ENCODE measurements at places on chromosomes 7 and 10. TPM values are rescaled to one million over a fixed set of nuclear protein-coding genes. Genes with fewer than 3 reads are reported as not detected.

GRCh38 chr7:36057323-36057722 lies 95.7 kb upstream of the EEPD1 start:
- H3K4me3 ChIP-seq = no peak overlapping the region
- no peaks in the 10 kb centered on the region for H3K4me1 ChIP-seq
- no peaks in the 10 kb centered on the region for H3K36me3 ChIP-seq
- H3K27me3 ChIP-seq = peaks cover 5% of the 10 kb centered on the region
- H3K27ac ChIP-seq = no peak overlapping the region

SDK1 gene
- 0.16 TPM for total RNA-seq

POR gene
- 138 TPM for total RNA-seq

DNA sequence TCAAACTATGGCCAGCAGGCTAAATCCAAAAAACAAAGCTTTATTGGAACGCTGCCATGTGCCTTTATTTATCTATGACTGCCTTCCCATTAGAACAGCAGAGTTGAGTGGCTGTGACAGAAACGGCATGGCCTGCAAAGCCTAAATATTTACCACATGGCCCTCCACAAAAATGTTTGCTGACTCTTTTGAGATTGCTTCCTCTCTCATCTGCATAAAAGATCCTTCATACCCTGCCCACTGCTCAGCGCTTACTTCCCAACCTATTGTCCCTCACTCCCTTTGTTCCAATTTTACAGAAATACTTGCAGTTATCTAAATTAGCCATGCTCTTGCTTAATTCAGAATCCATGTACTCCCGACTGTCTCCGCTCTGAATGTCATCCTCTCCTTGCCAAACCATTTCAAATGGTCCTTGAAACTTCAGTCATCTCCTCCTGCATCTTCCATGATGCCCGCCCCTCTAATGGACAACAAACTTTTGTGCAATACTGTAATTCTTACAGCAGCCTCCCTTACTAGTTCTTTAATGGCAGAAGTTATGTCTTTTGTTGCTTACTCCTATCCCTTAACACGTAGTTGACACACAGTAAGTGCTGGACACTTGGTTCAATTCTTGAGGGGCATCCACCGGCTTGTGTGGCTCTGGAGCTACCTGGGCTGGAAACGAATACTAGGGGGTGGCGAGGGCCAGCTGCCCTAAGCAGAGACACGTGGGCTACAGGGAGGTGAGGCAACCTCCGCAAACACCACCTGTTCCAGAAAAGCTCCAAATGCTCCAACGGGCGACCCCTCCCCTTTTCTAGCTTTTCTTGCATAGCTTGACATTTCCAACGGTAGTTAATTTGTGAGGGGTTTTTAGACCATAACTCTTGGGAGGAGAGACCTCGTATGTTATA lies 832 bp downstream of the XRCC2 start:
- H3K27ac ChIP-seq = peak overlapping the region; percentile 88
- peaks cover 6% of the 10 kb centered on the region for H3K4me1 ChIP-seq
- DNase-seq = peak; percentile 54
- H3K27me3 ChIP-seq = no peaks in the 10 kb centered on the region
- peak overlapping the region; percentile 77 for H3K4me3 ChIP-seq

DNA sequence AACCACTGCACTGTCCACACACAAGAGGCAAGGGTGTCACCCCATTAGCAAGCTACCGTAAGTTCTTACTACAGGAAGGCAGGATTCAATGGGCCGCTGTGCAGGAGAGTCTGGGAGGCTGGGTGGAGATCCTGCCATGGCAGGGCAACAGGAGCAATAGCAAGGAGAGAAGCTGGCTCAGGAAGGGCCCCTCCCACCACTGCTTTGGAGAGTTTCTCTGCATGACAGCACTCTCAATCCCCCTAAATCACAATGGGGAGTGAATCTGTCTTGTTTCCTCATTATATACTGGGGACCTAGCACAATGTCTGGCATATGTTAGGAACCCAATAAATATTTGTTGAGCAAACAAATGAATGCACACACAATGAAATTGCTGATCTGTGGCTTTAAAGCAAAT lies 83.2 kb upstream of the SFMBT2 start:
- DNase-seq = no peak
- no peaks in the 10 kb centered on the region for H3K4me1 ChIP-seq
- H3K27me3 ChIP-seq = peaks cover 25% of the 10 kb centered on the region

GRCh38 chr10:58502956-58503355 lies 9.7 kb upstream of the BICC1 start:
- no peak overlapping the region for H3K27ac ChIP-seq
- no peaks in the 10 kb centered on the region for H3K27me3 ChIP-seq
- DNase-seq = no peak
- H3K4me3 ChIP-seq = no peak overlapping the region
- H3K36me3 ChIP-seq = no peaks in the 10 kb centered on the region

- no peaks in the 10 kb centered on the region for H3K36me3 ChIP-seq
- no peak for DNase-seq
- H3K27me3 ChIP-seq = no peaks in the 10 kb centered on the region
- no peak overlapping the region for H3K4me3 ChIP-seq
- no peaks in the 10 kb centered on the region for H3K4me1 ChIP-seq
Measured at GRCh38 chr10:126586128-126586527, 84.4 kb downstream of the C10orf90 start.

DNA sequence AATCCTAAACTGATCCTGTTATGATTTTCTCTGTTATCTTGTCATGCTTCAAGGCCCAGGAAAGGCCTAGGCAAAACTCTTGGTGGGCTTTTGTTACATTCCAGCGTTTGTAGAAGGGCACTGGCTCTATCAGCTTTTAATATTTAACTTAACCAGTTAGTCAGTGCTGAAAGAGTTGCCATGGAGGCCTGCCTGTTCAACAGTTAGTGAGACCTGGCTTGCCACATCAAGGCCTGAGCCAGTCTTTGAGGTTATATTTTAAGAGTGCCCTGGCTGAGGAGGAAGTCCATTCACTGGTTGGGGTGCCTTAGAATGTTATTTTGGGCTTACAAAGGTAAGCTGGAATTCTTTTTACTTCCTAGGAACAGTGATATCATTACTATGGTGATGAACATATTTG lies 144.1 kb upstream of the NRG3 start:
- no peaks in the 10 kb centered on the region for H3K36me3 ChIP-seq
- DNase-seq = no peak

GRCh38 chr7:149573519-149573918 lies 75.9 kb upstream of the ZNF746 start:
- no peak for DNase-seq
- no peaks in the 10 kb centered on the region for H3K36me3 ChIP-seq
- no peaks in the 10 kb centered on the region for H3K4me1 ChIP-seq
- H3K27me3 ChIP-seq = no peaks in the 10 kb centered on the region

DNA sequence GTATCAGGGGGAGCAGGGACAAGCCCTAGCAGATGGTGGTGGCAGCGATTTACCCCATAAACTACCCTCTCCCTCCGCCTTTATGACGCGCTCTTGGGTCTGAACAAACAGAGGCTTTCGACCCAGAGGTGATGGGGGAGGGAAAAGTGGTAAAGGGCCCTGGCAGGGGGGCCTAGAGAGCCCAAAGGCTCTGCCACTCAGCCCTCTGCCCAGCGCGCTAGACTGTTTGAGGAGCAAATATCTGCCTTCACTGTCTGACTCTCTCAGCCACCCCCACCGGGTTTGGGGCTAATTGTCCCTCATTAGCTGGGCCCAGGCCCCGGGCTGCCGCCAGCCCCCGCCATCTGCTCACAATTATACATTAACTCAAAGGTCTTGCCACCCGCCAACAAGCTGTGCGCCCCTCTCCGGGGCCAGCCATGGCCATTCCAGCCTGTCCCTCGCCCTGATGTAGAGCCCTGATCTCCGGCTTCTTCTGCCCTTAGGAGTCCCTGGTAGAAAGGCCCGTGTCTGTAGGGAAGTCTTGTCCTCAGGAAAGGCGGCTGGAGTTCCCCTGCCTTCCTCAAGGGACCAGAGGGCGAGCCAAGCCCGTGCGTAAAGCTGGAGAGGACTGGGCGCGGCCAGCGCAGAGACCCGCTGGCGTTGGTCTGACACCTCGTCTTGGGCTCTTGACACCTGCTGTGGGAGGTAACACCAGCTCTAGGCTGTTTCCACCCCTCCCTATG lies 1.9 kb upstream of the PAX4 start:
- no peaks in the 10 kb centered on the region for H3K36me3 ChIP-seq
- H3K4me1 ChIP-seq = no peaks in the 10 kb centered on the region
- DNase-seq = no peak
- peaks cover 37% of the 10 kb centered on the region for H3K27me3 ChIP-seq
- no peak overlapping the region for H3K4me3 ChIP-seq

RAB19 gene
- 0.31 TPM for total RNA-seq

DNA sequence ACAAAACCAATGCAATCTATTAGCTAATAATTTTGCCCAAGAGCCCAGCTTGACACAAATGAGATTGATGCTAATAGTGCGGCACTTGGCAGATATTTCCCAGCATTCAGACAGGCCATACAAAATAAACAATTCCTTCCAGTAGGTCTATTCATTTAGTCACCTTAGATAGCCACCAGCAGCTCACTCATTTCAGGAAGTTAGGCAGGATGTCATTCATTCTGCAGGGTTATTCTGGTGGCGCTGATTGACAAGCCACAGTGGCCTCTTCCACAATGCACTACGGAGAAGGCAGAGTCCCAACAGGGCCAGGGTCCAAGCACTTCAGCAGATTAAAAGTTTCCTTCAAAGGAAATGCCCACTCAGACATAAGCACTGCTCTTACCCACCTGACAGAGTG lies 55.8 kb downstream of the PIK3AP1 start:
- no peaks in the 10 kb centered on the region for H3K4me1 ChIP-seq
- DNase-seq = no peak
- H3K27me3 ChIP-seq = no peaks in the 10 kb centered on the region
- H3K4me3 ChIP-seq = no peak overlapping the region
- H3K27ac ChIP-seq = no peak overlapping the region

FAM241B gene
- 7.3 TPM for total RNA-seq

GRCh38 chr10:30782537-30783461 lies 153.2 kb upstream of the LYZL2 start:
- no peak for DNase-seq
- H3K36me3 ChIP-seq = no peaks in the 10 kb centered on the region
- H3K4me1 ChIP-seq = no peaks in the 10 kb centered on the region

- H3K4me1 ChIP-seq = no peaks in the 10 kb centered on the region
- no peak overlapping the region for H3K27ac ChIP-seq
- peaks cover 30% of the 10 kb centered on the region for H3K36me3 ChIP-seq
- H3K27me3 ChIP-seq = no peaks in the 10 kb centered on the region
- H3K4me3 ChIP-seq = no peak overlapping the region
- no peak for DNase-seq
Measured at GRCh38 chr10:93514521-93514920, 18.1 kb downstream of the CEP55 start.

AGR3 gene
- total RNA-seq = not detected

- no peaks in the 10 kb centered on the region for H3K4me1 ChIP-seq
- DNase-seq = no peak
- H3K36me3 ChIP-seq = no peaks in the 10 kb centered on the region
Measured at GRCh38 chr10:83372646-83373045, 766.7 kb upstream of the GHITM start.

ACSL5 gene
- 0.51 TPM for total RNA-seq

DNA sequence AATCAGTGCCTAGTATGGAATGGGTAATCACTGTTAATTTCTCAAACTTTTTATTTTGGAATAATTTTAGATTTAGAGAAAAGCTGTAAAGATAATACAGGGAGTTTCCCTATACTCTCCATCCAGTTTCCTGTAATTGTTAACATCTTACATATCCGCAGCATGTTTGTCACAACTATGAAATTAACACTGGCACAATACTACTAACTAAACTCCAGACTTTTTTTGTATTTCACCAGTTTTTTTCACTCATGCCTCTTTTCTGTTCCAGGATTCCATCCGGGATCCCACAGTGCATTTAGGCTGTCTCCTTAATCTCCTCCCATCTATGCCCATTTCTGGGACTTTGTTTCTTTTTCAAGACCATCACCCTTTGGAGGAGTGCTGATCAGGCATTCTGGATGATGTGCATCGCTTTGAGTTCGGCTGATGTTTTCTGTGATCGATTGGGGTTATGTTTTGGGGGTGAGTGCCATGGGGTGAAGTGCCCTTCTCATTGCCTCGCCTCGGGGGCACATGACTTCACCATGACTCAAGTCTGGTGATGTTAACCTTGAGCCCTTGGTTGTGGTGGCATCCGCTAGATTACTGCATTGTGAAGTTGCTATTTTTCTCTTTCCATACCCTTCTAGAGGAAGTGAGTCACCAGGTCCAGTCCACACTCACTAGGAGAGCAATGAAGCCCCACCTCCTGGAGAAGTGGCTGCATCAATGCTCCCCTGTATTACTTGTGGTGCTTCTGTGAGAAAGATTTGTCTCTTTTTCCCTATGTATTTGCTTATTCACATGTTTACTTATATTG lies 43.9 kb upstream of the GRB10 start:
- H3K36me3 ChIP-seq = no peaks in the 10 kb centered on the region
- H3K27ac ChIP-seq = no peak overlapping the region
- no peak overlapping the region for H3K4me3 ChIP-seq
- DNase-seq = peak; percentile 12

- H3K27me3 ChIP-seq = no peaks in the 10 kb centered on the region
- H3K4me3 ChIP-seq = no peak overlapping the region
- no peak for DNase-seq
- H3K27ac ChIP-seq = no peak overlapping the region
Measured at GRCh38 chr10:116737627-116738327, 4.6 kb downstream of the HSPA12A start.

CHN2 gene
- total RNA-seq = 0.38 TPM

- H3K36me3 ChIP-seq = no peaks in the 10 kb centered on the region
- H3K4me1 ChIP-seq = no peaks in the 10 kb centered on the region
- H3K4me3 ChIP-seq = no peak overlapping the region
- no peak overlapping the region for H3K27ac ChIP-seq
- DNase-seq = no peak
Measured at GRCh38 chr7:34069676-34070075, 164.3 kb downstream of the BMPER start.

EBF3 gene
- total RNA-seq = not detected

DNA sequence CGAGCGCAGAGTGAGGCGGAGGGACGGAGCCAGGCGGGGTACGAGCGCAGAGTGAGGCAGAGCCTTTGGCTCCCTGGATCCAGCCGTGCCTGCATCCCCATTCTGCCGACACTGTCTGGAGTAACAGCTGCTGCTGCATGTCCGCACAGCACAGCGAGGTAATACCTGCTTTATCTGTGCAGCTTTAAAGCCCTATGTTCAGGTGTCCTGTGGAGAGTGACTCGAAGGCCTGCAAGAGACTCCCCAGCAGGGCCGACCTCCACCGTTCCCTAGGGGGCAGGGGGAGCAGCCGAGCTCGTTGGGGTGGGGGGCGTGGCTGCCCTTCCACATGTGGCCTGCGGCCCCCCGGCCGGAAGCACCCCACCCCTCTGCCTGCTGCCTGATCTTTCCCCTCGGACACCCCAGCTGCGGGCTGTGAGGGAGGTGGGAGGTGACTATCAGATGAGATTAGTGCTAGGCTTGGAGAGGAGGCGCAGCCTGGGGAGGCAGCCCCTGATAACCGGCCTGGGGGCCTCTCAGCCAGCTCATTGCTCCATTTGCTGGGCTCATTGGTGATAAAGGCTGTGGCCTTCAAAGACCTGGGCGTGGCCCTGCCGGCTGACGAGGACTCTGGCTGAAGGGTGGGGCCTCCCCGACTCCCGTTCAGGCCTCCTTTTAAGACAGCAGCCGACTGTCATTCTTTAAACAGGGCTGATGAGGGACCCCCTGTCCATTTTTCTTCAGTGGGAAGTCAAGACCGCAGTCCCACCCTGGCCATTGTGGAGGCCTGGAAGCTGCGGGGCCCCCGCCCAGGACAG lies 8.0 kb downstream of the VENTX start:
- peak overlapping the region; percentile 17 for H3K4me3 ChIP-seq
- H3K27me3 ChIP-seq = no peaks in the 10 kb centered on the region
- DNase-seq = peak; percentile 95
- no peaks in the 10 kb centered on the region for H3K36me3 ChIP-seq
- H3K4me1 ChIP-seq = peaks cover 96% of the 10 kb centered on the region
